ENCODE measurements at places on chromosomes 5 and 9.

DNA sequence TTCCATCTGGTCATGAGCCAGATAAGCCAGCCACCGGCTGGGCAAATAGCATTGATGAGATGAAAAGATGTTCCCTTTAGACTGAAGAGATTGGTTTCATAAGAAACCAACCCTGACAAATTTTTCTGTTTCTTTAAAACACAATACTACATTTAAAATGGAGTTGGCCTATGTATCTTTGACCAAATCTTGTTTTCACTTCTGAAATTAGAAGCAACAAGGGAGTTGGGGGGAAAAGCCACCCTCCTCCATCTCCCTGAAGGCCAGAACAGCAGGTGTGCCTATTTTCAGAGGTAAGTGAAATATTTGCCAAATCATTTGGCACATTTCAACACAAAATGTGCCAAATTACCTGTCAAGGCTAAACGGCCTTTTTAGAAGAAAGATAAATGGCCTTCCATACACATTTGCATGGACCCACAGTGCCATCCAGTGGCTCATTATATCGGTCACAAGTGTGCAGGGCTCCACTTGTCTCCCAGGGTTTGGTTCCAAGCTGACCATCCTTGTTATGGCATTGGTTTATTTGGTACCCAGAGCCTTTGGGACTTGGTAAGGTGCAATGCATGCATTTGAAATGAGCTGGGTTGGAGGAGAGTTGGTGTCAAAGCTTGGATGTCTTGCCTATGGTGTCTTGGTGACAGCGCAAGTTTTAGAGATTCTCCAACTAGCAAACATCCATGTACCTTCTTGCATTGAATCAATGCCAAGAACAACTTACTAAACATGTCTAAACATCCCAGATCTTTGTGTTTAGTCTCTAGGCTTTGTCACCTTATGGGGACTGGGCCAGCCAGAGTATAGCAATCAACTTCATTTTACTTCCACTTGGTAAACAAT lies 372.0 kb upstream of the KIF2A start:
- DNase-seq, result peak; percentile 73

DNA sequence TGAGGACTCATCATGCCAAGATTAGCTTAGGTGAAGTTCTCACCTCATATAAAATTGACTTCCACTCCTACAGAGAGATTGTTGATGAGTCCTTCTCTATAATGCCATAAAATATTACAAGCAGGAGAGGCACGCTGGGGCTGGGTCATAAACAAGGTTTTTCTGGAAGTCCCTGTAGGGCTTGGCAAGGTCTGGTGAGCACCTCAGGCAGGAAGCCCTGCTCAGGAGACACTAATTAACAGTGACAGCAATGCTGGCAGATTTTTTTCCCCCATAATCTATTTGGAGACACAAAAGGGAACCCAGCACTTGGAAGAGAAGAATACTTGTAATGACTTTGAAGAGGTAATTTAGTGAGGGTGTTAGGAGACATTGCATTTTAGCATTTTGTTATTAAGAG lies 118.7 kb downstream of the DIRAS2 start:
- no peak for DNase-seq

DNA sequence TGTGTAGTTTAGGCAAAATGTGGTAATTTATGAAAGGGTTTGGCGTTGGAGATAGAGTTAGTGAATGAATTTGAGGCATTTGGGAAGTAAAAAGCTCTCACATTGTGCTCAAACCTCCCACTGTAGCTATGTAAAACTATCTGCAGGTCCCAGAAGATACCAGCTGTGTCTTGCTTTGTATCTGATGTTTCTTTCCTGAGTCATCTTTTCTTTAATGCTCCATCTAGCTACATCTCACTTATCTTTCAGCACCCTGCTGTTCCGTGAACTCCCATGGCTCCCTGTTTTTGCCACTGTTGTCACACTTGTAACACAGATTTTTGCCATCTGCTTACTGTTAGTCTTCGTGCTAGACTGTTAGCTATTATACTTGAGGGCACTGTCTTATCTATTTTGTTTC lies 253.1 kb downstream of the NPR3 start:
- DNase-seq, result peak; percentile 70

- DNase-seq, result no peak
These were observed 39.8 kb upstream of the C6 start for GRCh38 chr5:41253109-41253508.

GRCh38 chr5:133032852-133033742 lies 6.7 kb upstream of the ZCCHC10 start:
- peak; percentile 42 for DNase-seq

DNA sequence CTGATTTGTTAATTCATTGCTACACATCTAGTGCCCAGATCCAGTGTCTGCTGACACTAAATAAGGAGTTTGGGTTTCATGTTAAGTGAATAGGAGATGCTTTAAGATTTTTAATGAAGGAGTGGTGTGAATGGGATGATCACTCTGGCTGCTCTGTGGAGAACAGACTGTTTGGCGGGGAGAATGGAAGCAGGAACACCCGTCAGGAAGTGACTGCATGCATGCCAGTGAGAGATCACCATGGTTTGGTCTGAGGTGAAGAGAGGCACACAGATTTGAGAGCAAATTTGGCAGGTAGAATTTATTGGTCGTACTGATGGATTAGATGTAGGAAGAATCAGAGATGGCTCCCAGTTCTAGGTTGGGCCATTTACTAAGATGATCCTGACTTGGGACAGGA lies 19.8 kb downstream of the ATP6V0E1 start:
- no peak for DNase-seq

- DNase-seq, result no peak
These were observed 476.7 kb downstream of the CTNND2 start for GRCh38 chr5:11427569-11427968.

- DNase-seq, result peak; percentile 84
These were observed 17.5 kb downstream of the TMEM161B start for GRCh38 chr5:88251048-88251711.

- no peak for DNase-seq
These were observed 8.0 kb downstream of the GAS1 start for GRCh38 chr9:86939321-86939720.

GRCh38 chr9:35604578-35605350 lies at the start of gene TESK1:
Gene TESK1 (plus strand): TSS chr9:35605262. CDS start chr9:35605620, 358 bp downstream.
- DNase-seq, result peak; percentile 62

DNA sequence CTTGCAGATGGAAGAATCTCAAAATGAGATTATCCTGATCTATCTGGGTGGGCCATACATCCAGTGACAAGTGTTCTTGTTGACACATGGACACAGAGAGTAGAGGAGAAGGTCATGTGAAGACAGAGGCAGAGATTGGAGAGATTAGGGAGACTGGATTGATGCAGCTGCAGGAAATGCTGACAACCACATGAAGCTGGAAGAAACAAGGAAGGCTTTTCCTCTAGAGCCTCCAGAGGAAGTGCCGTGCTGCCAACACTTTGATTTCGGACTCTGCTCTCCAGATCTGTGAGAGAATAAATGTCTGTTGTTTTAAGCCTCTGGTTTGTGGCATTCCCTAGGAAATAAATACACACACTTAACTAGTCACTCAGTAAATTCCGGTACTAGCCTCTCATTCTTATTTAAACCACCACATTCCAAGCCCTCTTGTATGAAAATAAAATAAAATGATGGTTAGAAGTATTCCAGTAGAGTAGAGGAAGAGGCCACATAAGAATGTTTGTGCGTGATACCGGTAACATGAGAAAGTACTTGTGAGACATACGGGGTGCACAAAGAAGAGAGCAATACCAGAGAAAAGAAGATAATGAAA lies 110.9 kb upstream of the DMAC1 start:
- no peak for DNase-seq

Data from choroid plexus epithelial cell (primary cell).